ENCODE measurements at places on chromosomes 11 and 22. TPM values are rescaled to one million over a fixed set of nuclear protein-coding genes. Genes with fewer than 3 reads are reported as not detected.

Gene CBLIF
- not detected for total RNA-seq

Gene SHANK2
- not detected for total RNA-seq

Gene SEC14L6
- total RNA-seq = not detected

Gene SEPTIN3
- total RNA-seq = 0.38 TPM

Gene CDC45
- total RNA-seq = 114 TPM

Gene THRSP
- total RNA-seq = not detected

Gene OR5B21
- not detected for total RNA-seq

Gene ANGPTL5
- total RNA-seq = not detected

Gene CCDC89
- total RNA-seq = not detected

- DNase-seq = no peak
These were observed 64.7 kb upstream of the CD5 start for GRCh38 chr11:61037441-61038093.

- no peak for DNase-seq
These were observed 29.0 kb upstream of the VWA5A start for GRCh38 chr11:124085997-124086846.

GRCh38 chr11:12414611-12415010 is 37.2 kb downstream of the PARVA start:
- DNase-seq = no peak

- no peak for DNase-seq
These were observed 108.1 kb downstream of the CCDC34 start for GRCh38 chr11:27254744-27255446.

DNA sequence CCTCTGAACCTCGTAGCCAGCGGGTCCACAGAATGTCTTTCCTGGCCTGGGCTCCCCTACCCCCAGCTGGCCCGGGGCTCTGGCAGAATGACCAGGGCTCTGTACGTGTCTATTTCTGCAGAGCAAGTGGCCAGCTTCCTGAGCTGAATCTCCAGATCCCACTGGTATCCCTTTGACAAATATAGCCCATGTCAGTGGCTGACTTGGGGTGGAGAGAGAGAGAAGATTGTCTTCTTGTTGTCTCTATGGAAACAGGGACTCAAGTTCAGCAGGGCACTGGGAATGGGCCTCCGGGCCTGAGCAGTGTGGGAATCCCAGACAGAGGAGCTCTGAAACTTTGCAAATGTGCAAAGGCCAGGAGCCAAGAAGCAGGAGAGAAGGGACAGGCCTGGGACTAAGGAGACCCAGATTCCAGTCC is 33.9 kb downstream of the ANO1 start:
- DNase-seq = no peak

GRCh38 chr11:95788921-95789505 is 569 bp downstream of the FAM76B start:
- DNase-seq = peak; percentile 26

- DNase-seq = no peak
These were observed 1.1 kb downstream of the SPATA19 start for GRCh38 chr11:133844217-133844616.

DNA sequence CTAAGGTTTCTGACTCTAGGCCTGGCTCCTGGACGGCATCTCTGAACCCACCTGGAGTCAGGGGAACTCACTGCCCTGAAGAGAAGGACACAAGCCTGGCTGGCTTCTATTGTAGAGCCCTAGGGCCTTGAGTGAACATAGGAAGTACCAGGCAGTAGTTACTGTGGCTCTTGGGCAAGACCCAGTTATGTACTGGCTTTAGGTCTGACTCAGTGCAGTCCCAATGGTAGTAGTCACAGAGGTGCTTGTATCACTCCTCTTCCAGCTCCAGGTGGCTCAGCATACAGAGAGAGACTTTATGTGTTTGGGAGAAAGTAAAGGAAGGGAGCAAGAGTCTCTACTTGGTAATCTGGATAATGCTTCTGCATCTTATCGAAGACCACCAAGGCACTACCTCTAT is 13.9 kb upstream of the PAK1 start:
- DNase-seq = no peak

DNA sequence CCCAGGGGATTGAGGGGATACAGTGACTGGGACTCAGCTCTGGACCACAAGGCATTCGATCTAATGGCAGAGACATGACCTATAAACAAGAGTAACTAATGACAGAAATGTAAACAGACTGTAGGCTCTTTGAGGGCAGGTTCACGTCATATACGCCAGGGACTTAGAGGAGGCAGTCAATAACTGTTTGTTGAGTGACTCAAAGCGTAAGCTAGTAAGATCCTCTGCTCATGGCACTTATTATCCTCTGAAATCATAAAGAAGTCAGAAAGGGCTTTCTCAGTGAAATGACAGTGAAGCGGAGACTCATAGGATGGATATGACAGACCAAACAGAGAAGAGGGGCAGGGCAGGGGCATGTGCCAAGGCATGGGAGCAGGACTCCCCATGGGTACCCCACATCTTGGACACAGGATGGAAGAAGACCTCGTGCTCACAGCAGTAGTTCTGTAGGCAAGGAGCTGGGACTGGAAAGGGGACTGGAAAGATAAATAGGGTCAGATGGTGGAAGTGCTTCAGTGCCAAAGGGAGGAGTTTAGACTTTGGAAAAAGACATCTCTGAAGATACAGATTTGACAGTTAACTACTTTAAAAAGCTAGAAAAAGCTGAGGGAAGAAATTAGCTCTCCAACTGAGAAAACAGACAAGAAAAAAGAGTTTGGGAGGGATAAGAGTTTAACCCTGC is 72.7 kb downstream of the SLC1A2 start:
- no peak for DNase-seq

- DNase-seq = no peak
These were observed 30.1 kb downstream of the SESN3 start for GRCh38 chr11:95200781-95201457.

GRCh38 chr11:121488641-121489040 is 35.9 kb upstream of the SORL1-AS1 start:
- no peak for DNase-seq

- no peak for DNase-seq
These were observed 9.9 kb upstream of the AIFM3 start for GRCh38 chr22:20957102-20957682.

DNA sequence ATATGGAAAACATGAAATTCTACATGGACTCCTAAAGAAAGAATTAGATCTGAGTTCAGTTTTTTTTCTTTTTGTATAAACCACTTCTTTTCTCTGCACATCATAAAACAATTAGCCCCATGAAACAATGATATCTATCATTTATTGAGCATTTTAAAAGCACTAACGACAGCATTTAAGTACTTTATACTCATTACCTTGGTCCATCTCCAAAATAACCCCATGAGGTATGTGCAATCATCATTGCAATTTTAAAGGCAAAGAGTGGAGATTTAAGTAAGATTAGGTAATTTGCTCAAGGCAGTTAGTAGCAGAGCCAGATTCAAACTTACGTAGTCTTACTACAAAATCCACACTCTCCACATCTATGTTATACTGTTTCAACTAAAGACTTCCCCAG is 177.7 kb upstream of the RAG2 start:
- no peak for DNase-seq

DNA sequence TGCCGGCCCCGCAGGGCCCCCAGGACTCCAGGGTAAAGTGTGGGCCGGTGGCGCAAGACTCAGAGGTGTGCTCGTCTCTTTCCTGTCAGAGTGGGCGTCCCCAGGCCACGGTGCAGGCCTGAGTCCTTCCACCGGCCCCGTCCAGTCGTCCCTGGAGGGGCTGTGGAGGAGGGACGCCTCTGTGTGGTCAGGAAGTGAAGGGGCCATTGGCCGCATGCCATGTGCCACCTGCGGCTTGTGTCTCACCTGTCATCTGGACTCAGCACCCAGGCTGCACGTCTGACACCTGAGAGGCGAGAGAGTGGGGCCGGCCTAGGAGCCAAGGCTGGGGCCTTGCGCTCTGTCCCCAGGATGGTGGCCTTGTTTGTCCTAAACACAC is 25.2 kb downstream of the MUC6 start:
- DNase-seq = no peak

GRCh38 chr22:30183861-30184278 is 62.7 kb downstream of the LIF start:
- no peak for DNase-seq

- no peak for DNase-seq
These were observed 90.0 kb downstream of the BCR start for GRCh38 chr22:23270212-23270733.

GRCh38 chr11:32152821-32153220 is 61.9 kb downstream of the RCN1 start:
- DNase-seq = no peak

- no peak for DNase-seq
These were observed 78.9 kb upstream of the BIRC3 start for GRCh38 chr11:102238391-102238821.

DNA sequence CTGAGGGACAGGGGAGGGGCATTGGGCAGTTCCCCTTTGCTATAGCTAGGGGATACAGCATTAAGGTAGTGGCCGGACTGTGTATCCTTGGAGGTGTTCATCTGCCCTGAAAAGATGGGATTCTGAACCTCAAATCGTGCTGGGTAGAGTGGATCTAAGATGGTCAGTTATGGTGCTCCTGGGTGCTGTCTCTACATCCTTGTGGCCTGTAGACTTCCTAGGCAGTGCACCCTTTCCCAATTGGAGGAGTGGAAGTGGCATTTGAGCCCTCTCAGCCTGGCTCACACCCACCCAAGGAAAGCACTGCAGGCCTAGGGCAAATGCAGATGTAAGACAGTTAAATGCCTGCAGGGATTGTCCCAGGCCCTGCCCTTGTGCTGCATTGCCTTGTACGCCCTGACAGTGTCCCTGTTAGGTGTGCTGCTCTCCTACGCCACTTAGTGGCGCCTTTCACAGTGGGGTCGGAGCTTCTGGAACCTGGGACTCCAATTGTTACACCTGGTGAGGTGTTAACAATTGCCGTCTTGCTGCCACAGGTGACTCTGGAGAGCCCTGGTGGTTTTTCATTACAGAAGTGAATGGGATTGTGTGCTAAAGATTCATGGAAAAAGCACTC is 35.0 kb downstream of the PPFIBP2 start:
- DNase-seq = peak; percentile 36

- DNase-seq = no peak
These were observed 10.2 kb upstream of the ALG8 start for GRCh38 chr11:78149646-78150045.

GRCh38 chr22:26735019-26735409 is 77.6 kb downstream of the MIAT start:
- DNase-seq = no peak

- DNase-seq = no peak
These were observed 5.1 kb upstream of the OR52R1 start for GRCh38 chr11:4809246-4809645.

GRCh38 chr11:33533386-33534052 is 167.1 kb downstream of the C11orf91 start:
- DNase-seq = no peak

DNA sequence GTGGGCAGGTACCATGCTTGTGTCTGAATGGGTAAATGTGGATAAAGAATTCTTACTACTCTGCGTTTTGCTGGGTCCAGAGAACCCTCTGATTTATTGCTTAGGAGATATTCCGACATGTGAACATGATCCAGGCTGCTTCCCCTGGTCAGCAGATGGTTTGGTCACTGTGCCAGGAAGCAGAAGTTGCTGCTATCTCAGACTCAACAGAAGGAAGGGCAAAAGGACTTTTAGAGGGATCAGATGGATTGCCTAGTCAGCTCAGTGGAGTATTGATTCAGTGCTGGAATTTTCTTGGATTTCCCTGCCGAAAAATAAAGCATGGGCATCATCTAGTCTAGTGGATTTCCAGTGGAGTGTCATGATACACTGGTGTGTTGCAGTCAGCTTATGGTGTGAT is 440.1 kb downstream of the NTM start:
- DNase-seq = no peak

- DNase-seq = no peak
These were observed 44.2 kb downstream of the SYTL2 start for GRCh38 chr11:85766721-85767161.
